A549 treated with CORT108297 at 1 μM for 4 hours (cell line): ENCODE measurements at places on chromosomes 2 and 18. TPM values are rescaled to one million over a fixed set of nuclear protein-coding genes. Genes with fewer than 3 reads are reported as not detected.

FHOD3 gene
- 1.9 to 2.8 TPM (median 2.6 TPM) in 5 replicates for total RNA-seq

DPYSL5 gene
- 3.8 to 6.8 TPM (median 5.0 TPM) in 5 replicates for total RNA-seq

CROCC2 gene
- total RNA-seq, result not detected in 5 replicates

SKOR2 gene
- total RNA-seq, result not detected in 5 replicates

ALK gene
- not detected in 5 replicates for total RNA-seq

PLCL1 gene
- total RNA-seq, result 0.02 TPM in 1 of 5 replicates, not detected in the others

TET3 gene
- 5.6 to 7.7 TPM (median 6.6 TPM) in 5 replicates for total RNA-seq

ABCB11 gene
- total RNA-seq, result 0.01 to 0.02 TPM (median 0.02 TPM) in 5 replicates

ITGB6 gene
- 0.89 to 1.5 TPM (median 1.1 TPM) in 5 replicates for total RNA-seq

HOXD10 gene
- total RNA-seq, result 5.3 to 7.2 TPM (median 6.8 TPM) in 5 replicates

UBXN2A gene
- total RNA-seq, result 18.2 to 23.2 TPM (median 19.8 TPM) in 5 replicates

NT5C1B gene
- total RNA-seq, result not detected in 5 replicates

CDC42EP3 gene
- total RNA-seq, result 30.9 to 39.1 TPM (median 34.0 TPM) in 5 replicates

TMEM17 gene
- total RNA-seq, result 5.3 to 6.0 TPM (median 5.5 TPM) in 5 replicates

MZT2B gene
- 245 to 460 TPM (median 438 TPM) in 5 replicates for total RNA-seq

FBXO41 gene
- total RNA-seq, result 4.1 to 6.4 TPM (median 5.5 TPM) in 5 replicates

CRYGC gene
- not detected in 5 replicates for total RNA-seq

MYCN gene
- 0.03 TPM in 1 of 5 replicates, not detected in the others for total RNA-seq

LRATD1 gene
- total RNA-seq, result 0.02 to 0.09 TPM (median 0.05 TPM) in 5 replicates

KLHL30 gene
- total RNA-seq, result 0.12 to 0.24 TPM (median 0.16 TPM) in 5 replicates

DPP4 gene
- 0.36 to 0.73 TPM (median 0.54 TPM) in 5 replicates for total RNA-seq

FBXO48 gene
- 0.49 to 0.65 TPM (median 0.53 TPM) in 5 replicates for total RNA-seq

RGPD3 gene
- 0.12 to 0.20 TPM (median 0.16 TPM) in 5 replicates for total RNA-seq

OR6B2 gene
- not detected in 5 replicates for total RNA-seq

IL37 gene
- total RNA-seq, result not detected in 5 replicates

ST6GAL2 gene
- 14.9 to 29.3 TPM (median 21.2 TPM) in 5 replicates for total RNA-seq

SCG2 gene
- 0.88 to 1.2 TPM (median 1.1 TPM) in 5 replicates for total RNA-seq

SERPINB4 gene
- 0.14 to 0.25 TPM (median 0.19 TPM) in 5 replicates for total RNA-seq

TSPYL6 gene
- not detected in 5 replicates for total RNA-seq

MC2R gene
- not detected in 5 replicates for total RNA-seq

EVX2 gene
- total RNA-seq, result not detected in 5 replicates

EFHD1 gene
- 1.9 to 2.9 TPM (median 2.5 TPM) in 5 replicates for total RNA-seq
